ENCODE measurements at places on chromosomes 3 and 15. TPM values are rescaled to one million over a fixed set of nuclear protein-coding genes. Genes with fewer than 3 reads are reported as not detected.

DNA sequence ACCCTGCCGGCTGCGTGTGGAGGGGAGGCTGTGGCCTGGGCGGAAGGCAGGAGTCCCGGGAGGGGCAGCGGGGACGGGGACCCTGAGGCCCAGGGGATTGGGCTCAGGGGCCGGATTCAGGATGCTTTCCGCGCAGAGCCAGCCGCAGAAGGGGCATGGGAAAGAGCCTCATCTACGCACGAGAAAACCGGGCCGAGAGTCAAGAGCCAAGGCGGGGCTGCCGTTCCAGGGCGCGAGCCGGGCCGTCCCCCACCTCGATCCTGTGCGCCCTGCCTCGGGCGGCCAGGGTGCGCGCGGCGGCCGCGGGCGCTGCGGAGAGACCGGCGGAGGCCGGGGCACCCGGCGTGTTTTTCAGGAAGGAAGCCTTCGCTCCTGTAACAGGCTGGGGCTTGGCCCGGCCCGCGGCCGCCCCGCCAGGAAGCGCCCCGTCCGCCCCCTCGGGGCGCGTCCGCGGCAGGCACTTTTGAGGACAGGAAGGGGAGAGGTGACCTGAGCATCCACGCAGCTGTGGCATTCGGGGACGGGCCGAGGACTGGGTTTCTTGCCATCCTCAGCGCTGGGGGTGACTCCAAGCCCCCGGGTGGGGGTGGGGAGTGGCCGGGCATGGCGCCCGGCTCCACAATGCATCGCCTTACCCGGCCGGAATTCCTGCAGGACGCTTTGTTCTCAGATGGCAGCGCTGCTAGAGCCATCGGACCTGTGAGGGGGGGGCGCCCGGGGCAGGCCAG lies 62.3 kb upstream of the GATA2 start:
- peak; percentile 79 for DNase-seq

DNA sequence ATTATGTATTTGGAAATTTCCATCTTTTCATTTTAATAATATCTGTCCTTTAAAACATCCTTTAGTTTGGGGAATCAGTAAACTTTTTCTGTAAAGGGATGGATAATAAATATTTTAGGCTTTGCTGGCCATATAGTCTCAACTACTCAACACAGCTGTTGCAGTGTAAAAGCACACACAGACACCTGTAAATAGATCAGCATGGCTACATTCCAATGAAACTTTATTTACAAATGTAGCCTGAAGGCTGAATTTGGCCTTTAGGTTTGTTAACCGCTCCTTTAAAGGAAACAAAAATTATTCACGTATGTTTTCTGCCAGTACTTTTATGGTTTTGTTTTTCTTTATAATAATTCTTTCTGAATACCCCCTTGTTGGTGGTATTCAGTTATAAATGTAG lies 184.8 kb downstream of the ADAMTSL3 start:
- no peak for DNase-seq

- DNase-seq, result no peak
These were observed 70.1 kb downstream of the HMCES start for GRCh38 chr3:129348734-129349133.

- no peak for DNase-seq
These were observed 62.8 kb downstream of the OTOL1 start for GRCh38 chr3:161559177-161559998.

DNA sequence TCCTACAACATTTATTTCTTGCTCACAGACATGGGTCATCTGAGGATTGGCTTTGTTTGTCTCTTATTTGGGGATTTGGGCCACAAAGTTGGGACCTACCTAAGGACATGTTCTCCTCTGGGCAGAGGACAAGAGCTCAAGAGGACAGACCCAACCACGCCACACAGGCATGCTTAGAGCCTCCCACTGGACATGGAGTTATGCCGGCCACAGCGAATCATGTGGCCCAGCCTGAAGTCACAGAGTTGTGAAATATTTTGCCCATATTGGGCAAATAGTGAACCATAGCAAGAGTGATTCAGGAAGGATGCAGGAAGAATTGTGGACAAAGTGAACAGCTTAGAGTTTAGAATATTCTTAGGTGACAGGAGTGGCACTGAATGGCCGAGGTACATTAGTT lies 9.9 kb downstream of the TRAK1 start:
- peak; percentile 79 for DNase-seq

DNA sequence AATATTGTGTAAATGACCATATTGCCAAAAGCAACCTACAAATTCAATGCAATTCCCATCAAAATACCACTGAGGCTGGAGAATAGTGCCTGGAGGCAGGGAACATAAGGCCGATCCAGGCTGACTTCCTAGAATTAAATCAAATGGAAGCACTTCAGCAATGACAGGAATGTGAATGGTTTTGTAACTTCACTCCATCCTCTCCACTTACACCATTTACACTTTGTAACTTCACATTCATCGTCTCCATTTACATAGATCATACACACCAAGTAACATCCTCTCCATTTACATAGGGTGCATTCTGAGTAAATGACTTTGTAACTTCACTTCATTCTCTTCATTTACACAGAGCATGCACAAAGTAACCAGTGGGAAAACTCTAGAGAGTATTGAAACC lies 11.6 kb downstream of the STRIT1 start:
- DNase-seq, result no peak

GRCh38 chr3:7950890-7951289 lies 550.7 kb upstream of the LMCD1 start:
- DNase-seq, result no peak

GRCh38 chr3:186920301-186920700 lies 10.0 kb upstream of the ST6GAL1 start:
- no peak for DNase-seq

FOXL2NB gene
- total RNA-seq, result not detected

RTP3 gene
- total RNA-seq, result not detected
